ENCODE measurements at places on chromosomes 5 and 9. TPM values are rescaled to one million over a fixed set of nuclear protein-coding genes. Genes with fewer than 3 reads are reported as not detected.

DNA sequence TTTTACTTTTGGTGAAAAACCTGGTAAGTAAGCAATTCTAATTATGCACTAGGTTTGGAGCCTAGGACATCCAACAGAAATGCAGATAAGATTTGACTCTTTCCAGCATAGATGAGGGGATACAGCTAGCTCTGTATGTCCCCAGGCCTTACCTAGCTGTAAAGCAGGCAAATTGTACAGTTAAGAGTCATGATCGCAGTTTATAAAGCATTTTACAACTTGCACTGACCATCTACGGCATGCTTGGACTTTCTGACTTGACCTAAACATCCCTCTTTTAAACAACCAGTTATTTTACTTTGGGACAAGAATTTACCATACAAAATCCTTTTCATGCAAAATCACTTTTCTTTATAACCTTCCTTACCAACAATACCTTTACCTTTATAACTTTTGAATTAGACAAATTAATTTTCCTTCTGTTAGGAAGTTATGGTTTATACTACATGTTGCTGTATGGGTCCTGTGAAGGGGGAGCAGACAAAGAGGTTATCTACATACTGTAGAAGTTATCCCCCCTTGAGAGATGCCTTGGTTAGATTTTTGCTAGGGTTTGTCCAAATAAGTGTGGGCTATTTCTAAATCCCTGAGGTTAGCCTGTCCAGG is 36.8 kb downstream of the FGD3 start:
- no peak for DNase-seq

DNAJC18 gene
- total RNA-seq, result 8.1 TPM

MYOZ3 gene
- 4.6 TPM for total RNA-seq

DNA sequence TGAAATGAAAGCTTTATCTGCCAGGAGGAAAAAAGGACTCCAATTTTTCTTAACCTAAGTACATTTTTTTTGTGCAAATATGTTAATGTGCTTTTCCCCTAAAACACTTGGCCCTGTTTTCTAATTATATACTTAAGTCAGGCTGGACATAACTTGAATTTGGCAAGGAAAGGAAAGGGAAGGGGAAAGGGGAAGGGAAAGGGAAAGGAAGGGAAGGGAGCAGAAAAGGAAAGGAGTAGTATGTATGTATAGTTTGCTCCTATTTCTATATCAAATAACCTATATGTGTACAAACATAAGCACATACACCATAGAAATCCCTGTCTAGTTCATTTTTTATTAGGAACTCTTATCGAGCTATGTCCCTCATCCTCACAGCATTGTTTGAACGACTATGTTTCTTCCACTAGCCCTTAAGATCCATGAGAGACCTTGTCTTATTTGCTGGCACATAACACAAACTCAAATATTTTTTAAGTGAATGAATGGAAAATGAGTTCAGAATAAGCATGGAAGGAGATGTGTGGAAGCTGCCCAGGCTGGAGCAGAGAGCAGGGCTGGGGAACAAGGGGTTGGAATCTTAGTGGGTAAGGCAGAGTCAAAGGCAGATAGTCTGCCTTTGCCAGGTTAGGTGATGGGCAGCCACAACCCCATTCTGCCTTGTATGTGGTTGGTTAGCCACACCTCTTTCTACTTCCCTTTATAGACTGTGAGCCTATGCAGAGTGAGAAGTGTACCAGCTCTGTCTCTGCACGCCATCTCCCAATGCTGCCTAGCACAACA is 70.0 kb downstream of the KLHL3 start:
- no peak for DNase-seq

ALDH1A1 gene
- 1.6 TPM for total RNA-seq

IFNA13 gene
- not detected for total RNA-seq

SHISAL2B gene
- total RNA-seq, result not detected

DNA sequence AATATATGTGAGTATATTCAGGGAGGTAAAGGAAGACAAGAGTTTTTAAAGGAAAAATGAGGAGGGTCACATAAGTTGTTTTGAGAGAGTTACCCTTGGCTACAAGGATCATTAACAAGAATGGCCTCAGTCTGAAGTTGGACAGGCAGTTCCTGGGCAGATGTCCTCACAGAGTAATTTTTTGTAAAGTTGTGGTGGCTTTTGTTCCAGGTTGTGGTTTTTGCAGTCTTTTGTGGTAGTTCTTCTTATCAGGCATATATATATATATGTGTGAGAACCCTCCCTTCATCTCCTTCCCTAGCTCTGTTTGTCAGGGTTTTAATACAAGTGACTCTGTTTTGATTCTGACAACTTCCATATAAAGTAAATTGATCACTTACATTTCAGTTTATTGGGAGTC is 60.0 kb downstream of the CSNK1G3 start:
- no peak for DNase-seq
